RWPE2 (cell line): ENCODE measurements at places on chromosomes 12 and 14.

DNA sequence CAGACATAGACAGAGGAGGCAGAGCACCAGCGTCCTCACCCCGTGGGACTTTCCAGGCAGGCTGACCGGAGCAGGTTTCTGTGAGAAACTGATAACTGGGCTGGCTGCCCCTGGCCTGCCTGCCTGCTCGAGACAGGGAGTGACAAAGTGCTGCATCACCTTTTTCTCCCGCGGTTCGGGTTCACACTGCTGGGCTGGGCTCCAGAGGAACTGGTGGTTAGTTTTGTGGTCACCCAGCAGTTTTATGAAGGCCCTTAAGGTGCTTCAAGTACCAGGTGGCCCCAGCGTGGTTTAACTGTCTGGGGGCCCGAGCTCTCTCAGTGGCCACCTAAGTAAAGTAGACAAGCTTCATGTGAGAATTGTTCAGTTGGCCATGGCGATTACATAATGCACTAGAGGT lies 1073.6 kb downstream of the BCL11B start:
- DNase-seq: no peak

GRCh38 chr14:99034711-99035171 lies 237.3 kb downstream of the BCL11B start:
- no peak for DNase-seq

DNA sequence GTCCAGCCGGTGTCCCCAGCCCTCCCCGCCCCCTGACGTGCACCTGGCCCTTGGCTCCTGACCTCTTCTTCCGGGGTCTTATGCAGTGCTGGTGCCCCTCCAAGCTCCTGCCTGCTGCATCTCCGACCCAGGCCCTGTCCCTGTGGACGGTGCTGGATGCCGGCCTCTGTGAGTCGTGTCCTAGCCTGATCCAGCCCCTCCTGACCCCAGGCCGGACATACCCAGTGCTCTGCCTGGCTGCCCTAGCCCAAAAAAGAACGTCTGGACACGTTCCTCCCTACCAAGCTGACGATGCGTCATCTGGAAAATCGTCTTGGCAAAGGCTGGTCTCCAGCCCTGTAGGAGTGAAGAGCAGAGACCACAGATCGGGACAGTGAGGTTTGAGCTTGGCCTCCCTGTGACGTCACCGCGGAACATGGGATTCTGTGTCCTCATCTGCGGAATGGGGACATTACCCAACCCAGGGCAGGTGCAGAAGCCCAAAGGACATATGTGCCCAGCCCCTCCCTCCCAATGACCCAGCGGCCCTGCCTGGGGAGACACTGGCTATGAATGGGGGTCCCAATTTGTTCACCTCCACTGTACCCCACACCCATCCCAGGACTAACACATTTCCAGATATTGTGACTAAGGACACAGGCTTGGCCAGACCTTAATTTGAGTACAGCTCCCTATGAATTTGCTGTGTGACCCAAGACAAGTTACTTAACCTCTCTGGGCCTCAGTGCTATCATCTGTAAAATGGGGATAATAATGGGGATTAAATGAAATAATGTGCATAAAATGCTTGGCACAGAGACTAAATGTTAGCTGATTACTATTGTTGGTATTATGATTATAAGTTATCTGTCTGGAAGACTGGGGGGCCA lies 51.0 kb upstream of the BCL11B start:
- DNase-seq: no peak

DNA sequence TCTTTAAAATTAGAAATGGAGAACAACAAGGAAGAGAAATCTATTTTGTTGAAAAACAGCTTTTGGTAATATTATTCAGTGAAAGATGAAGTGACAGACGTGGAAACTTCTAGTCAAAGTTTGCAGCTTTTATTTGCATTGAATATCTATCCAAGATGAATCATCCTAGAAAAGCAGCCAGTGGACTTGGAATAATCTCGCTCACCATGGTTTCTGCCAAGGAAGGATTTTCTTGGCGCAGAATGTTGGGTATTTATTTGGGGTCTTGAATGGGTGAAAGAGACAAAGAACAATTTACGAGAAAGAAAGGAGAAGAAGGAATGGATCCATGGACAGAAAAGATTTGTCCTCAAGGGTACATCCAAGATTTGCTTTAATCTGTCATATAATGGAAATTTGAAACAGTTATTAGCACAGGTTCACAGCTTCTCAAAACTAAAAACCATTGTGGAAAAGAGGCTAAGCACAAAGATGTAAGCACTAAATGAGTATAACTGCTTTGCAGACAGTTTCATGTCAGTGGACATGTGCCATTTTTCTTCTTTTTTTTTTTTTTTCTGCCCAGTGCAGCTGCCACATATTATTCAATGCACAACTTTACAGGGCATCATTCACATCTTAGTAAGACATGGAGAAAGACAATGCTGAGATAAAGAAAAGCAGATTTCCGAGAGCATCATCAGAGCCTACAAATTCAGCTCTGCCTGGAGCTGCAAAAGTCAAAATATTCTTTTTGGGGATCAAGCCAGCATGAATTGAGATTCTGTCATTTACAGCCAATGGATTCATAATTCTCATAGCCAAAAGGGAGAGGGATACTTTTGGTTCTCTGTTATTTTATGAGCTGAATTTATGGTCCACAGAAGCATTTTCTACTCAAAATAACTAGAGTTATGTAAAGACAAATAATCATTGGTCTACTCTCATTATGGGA lies 333.7 kb downstream of the DAD1 start:
- DNase-seq: no peak

DNA sequence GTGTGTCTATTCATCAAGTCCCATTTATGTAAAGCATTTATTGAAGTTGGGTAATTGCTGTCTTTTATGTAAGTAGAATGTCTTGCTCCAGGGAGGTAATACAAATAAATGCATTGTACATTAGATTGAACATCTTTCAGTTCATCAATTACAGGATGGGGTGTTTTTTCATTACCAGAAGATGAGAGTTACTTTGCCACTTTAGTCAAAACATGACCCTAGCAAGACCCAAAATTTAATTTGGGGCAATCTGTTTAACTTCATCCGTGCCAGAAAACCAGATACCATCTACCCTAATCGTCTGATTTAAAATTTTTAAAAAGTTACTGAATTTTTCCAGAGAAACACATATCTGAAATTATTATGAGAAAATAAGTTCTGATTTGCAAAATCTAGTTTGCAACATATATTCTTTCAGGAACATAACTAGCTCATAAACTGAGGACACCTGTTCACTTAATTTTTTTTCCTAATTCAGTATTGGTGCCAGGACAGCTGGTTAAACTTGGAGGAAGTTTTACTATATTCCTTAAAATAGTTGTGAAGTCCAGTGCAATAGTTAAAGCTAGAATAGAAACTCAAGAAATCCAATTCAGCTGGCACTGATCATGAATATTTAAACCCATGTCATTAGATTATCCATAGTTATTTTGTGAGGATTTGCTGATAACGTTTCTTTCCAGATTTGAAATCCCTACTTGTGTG lies 114.5 kb downstream of the SRGAP1 start:
- DNase-seq: no peak

GRCh38 chr14:51341338-51341737 lies 101.3 kb downstream of the TMX1 start:
- DNase-seq: no peak

- DNase-seq: no peak
These were observed 128.0 kb downstream of the KCNA5 start for GRCh38 chr12:5171701-5172100.

DNA sequence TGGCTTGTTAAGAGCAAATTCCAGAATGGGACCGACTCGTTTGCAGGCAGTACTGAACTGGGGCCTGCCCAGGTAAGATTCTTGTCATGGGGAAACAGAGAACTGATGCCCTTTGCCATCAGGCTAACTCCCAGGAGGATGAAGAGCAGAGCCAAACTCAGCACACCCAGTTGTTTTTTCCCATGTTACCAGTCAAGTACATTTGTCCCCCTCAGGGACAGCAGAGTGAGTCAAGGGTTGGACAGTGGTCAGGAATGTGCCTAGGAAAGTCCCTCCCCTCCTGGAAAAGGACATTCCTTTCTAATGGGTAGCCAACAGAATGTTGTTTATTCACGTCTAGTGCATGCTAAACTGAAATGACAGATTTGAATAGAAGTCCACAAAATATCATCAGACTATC lies 1.6 kb downstream of the ART4 start:
- no peak for DNase-seq

- no peak for DNase-seq
These were observed 20.5 kb downstream of the SARNP start for GRCh38 chr12:55797068-55797467.

- no peak for DNase-seq
These were observed 8.0 kb downstream of the ETV6 start for GRCh38 chr12:11657511-11657910.

DNA sequence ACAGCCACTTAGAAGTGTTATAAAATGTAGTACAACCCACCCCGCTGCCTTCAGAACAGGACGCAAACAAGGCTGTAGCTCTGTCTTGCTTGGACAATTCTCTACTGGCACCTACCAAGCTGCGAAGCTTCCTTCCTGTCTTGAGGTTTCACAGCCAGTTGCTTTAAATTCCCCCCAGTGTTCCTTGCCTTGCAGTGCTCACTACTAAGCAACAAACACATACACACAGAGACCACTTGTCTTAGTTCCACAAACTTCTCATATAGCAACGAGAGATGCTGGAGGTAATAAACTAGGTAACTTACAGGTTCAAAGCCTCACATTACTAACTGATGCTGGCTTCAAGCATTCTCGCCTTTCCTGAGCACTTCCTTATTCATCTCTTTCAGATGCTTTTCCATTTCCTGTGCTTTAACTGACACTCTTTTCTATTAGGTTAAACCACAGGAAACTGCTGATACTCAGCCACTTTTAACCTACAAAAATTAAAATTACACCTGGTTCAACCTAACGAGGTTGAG lies 91.5 kb upstream of the PTGDR start:
- no peak for DNase-seq

DNA sequence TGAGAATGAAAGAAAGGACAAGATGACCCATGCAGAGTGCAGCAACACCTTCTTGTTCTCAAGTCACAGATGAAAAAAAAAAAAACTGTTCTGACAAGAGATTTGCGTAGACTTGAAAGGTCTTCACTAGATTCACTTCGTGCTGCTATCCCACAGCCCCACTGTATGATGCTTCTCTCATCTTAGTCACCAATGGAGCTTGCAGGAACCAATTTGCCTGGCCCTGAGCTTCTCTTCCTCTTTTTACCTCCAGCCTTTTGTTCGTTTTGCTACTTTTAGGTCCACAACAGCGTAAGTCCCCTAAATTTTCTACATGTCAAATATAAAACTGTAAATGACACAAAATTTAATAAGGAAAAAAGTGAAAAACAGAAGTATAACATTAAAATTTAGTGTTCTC lies 107.9 kb upstream of the NAP1L1 start:
- no peak for DNase-seq
